ENCODE measurements at places on chromosomes 6 and 20. TPM values are rescaled to one million over a fixed set of nuclear protein-coding genes. Genes with fewer than 3 reads are reported as not detected.

Gene PDYN
- not detected for total RNA-seq

Gene BIRC7
- not detected for total RNA-seq

Gene PRL
- total RNA-seq, result not detected

Gene THBD
- total RNA-seq, result 36.6 TPM

Gene MTFR2
- 1.5 TPM for total RNA-seq

Gene OPRL1
- total RNA-seq, result 2.6 TPM

Gene DLK2
- 0.09 TPM for total RNA-seq

Gene CLPSL2
- not detected for total RNA-seq

Gene RBM38
- 18.8 TPM for total RNA-seq

Gene NRSN1
- not detected for total RNA-seq

Gene CAP2
- 5.0 TPM for total RNA-seq

Gene NRSN2
- 15.0 TPM for total RNA-seq

Gene PRR18
- total RNA-seq, result not detected

Gene FKBP1C
- 1.6 TPM for total RNA-seq

Gene FNDC1
- not detected for total RNA-seq

Gene C6orf52
- not detected for total RNA-seq

Gene PI3
- not detected for total RNA-seq

Gene DNMT3B
- 2.6 TPM for total RNA-seq

Gene CRISP2
- total RNA-seq, result not detected

Gene GGTLC1
- not detected for total RNA-seq

Gene FRMD1
- total RNA-seq, result not detected

Gene PNISR
- total RNA-seq, result 61.4 TPM

Gene THBS2
- total RNA-seq, result 260 TPM

Gene CCN6
- total RNA-seq, result not detected

Gene PEX7
- 6.9 TPM for total RNA-seq

Gene EXOC2
- 41.0 TPM for total RNA-seq

Gene ZNFX1
- 44.7 TPM for total RNA-seq

Gene ZNF165
- total RNA-seq, result 0.36 TPM
